T-helper 17 cell (primary cell): ENCODE measurements at places on chromosomes 5 and 9. TPM values are rescaled to one million over a fixed set of nuclear protein-coding genes. Genes with fewer than 3 reads are reported as not detected.

GRCh38 chr5:38367410-38367809 lies 109.1 kb downstream of the EGFLAM start:
- H3K36me3 ChIP-seq: no peaks in the 10 kb centered on the region
- DNase-seq: no peak
- no peak overlapping the region for H3K4me3 ChIP-seq
- H3K4me1 ChIP-seq: peaks cover 7% of the 10 kb centered on the region

DNA sequence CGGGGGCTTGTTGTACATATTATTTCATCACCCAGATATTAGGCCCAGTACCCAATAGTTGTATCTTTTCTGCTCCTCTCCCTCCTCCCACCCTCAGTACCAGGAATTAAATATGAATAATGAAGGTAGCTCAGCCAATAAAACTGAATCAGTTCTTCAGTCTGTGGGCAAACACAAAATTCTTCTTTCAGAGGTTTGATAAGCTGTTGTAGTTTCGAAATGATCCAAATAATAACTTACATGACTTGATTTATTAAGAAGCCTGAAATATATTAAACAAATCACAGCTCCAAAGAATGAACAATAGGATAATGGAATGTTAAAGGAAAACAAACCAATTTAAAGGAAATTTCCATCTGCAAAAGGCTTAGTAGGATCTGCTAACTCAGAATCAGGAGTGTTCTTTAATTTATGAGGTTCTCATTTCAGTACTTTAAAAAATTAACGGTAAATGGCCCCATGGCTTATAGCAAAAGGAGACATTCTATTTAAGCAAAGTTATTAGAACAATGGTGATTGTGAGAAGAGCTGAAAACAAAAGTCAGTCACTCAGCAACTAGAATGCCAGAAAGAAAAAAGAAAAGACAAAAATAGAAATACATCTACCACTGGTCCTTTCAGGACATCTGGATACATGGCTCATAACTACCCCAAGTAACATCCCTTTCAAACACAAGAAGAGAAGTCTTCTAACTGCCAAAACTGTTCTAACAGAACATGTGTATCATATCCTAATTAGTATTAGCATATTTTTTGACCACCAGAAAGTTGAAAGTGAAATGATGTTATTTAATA lies 62.4 kb downstream of the NR3C1 start:
- H3K27ac ChIP-seq: no peak overlapping the region
- DNase-seq: no peak
- no peak overlapping the region for H3K4me3 ChIP-seq
- peaks cover 28% of the 10 kb centered on the region for H3K4me1 ChIP-seq
- H3K27me3 ChIP-seq: no peaks in the 10 kb centered on the region

- H3K36me3 ChIP-seq: peaks cover 4% of the 10 kb centered on the region
- H3K27me3 ChIP-seq: peaks cover 84% of the 10 kb centered on the region
- H3K4me3 ChIP-seq: no peak overlapping the region
These were observed 19.7 kb downstream of the OR2V2 start for GRCh38 chr5:181166812-181167733.

The TTLL11 gene
- total RNA-seq: 4.2 TPM

The ROR2 gene
- total RNA-seq: 0.22 TPM

The SOX30 gene
- total RNA-seq: not detected
